ENCODE measurements at places on chromosomes 3 and 15.
A peak's percentile ranks its signal among the peaks of the same experiment; 100 is the strongest.

DNA sequence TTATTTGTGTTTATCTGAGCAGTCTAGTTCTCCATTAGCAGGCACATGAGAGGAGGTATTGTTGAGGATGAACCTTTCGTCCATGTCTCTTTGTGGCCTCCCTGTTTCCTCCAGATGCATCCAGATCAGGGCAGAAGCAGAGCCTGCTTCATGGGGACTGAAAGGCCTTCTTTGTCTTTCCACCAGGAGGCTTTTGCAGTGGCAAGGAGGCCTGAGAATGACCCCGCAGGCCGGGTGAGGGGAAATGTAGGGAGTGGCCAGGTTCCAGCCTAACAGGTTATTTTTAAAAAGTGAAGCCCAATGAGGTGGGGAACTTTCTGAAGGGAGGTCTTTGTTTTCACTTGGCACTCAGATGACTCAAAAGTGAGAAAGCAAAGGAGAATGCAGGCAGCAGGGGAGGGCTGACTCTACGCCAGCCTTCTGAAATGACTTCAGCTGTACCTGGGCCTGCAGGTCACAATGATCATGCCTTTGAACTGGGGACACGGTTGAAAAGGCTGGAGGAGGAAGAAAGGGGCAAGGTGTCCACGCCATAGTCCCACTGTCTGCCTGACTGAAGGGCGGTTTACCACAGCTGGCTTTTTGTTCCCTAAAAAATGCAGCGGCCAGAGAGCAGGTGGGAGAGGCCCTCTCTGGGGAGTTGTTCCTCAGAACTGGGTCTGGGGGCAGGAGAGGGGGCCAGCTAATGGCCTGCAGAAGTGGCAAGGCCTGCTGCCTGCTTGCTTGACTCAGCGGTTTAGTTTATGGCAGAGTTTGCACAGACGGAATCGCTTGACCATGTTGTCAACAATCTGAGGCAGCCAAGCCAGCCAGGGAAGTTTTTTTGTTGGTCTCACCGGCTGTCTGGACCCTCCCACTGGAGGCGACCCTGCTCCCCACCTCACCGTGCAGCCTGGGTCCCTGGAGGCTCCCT, 28.7 kb downstream of the CMTM7 start:
- DNase-seq: no peak

DNA sequence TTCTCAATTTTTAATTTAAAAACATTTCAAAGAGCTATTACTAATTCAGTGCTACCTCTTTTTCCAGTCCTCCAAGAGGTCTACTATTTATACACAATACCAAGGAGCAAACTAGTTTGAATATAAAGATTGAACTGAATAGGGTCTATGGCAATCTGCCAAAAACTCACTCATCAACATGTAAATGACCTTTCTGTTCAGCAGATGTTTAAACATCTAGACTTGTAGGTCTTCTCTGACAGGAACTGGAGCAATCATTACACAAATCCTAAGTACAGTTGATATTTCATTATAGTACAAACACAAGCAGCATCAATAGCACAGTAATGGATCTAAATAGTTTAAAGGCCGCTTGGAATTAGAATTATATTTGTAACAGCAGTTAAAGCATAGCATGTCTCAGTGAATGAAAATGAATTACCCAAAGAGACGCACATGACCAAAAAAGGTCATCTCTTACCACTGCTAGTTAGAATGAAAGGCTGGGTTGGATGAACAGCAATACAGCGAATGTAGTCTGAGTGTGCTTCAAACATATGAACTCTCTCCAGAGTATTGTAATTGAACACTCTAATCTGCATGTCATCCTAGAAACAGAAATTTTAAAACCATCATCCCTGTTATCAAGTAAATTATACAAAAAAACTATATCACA, 10.7 kb downstream of the COPB2 start:
- no peak for DNase-seq

- no peak for DNase-seq
These were observed 67.4 kb upstream of the TLE3 start for GRCh38 chr15:70164910-70165715.

GRCh38 chr3:24220859-24221657, 273.6 kb downstream of the THRB start:
- peak; percentile 90 for DNase-seq

GRCh38 chr15:77738038-77738370, 105.3 kb upstream of the LINGO1 start:
- no peak for DNase-seq

- DNase-seq: peak; percentile 65
These were observed 572.2 kb downstream of the MECOM start for GRCh38 chr3:169091196-169091823.

DNA sequence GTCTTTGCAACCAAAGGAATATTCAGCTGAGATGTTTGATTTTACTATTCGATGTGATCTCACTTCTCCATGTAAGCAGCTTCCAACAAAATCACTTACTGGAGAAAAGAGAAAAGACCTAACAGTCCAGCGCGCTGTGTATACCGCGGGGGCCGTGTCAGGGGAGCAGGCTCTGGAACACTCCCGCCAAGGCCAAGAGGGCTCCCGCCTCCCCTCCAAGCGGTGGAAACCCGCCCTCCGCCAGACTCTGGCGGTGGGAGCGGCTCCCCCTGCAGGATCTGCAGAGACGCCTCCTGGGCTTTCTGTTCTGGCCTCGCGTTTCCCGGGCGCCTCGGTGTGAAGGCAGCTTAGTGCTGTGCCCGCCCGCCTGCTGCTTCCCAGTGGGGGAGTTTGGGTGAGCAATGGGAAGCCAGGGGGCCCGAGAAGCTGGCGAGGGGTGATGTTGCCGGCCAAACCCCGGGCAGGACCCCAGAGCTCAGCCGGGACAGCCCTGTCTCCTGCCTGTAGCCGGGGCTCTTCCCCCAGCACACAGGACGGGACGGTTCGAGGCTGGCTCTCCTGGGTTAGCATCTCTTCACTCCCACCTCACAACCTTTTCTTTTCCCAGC, 36.3 kb downstream of the CHST14 start:
- DNase-seq: peak; percentile 61

DNA sequence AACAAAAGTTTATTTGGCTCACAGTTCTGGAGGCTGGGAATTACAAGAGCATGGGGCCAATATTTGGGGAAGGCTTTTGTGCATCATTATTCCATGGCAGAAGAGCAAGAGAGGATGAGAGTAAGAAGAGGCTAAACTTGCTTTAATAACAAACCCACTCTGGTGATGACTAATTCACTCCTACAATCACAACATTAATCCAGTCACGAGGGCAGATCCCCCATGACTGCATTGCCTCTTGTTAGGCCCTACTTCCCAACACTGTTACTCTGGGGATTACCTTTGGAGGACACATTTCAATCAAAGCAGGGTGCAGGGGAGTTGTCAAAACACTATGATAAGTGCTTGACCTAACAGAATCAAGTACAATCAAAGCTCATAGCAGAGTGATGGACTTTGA, 181.7 kb downstream of the BBX start:
- peak; percentile 3 for DNase-seq

GRCh38 chr15:101174152-101174920, 77.5 kb downstream of the CHSY1 start:
- DNase-seq: no peak

DNA sequence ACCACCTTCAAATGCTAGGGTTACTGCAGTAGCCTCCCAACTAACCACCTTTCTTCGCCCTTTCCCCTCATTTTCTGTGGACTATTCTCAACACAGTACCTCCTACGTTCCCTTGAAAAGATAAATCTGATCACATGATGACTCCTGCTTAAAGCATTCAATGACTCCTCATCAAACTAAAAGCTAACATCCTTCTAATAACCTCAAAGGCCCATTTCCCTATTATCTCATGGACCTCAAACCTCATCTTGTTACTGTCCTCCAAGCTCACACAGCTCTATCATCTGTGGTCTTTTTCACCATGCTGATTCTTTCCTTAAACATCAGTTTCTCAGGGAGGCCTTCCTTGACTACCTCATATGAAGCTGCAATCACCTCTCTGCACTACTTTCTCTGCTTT, 29.6 kb downstream of the GADL1 start:
- DNase-seq: no peak

DNA sequence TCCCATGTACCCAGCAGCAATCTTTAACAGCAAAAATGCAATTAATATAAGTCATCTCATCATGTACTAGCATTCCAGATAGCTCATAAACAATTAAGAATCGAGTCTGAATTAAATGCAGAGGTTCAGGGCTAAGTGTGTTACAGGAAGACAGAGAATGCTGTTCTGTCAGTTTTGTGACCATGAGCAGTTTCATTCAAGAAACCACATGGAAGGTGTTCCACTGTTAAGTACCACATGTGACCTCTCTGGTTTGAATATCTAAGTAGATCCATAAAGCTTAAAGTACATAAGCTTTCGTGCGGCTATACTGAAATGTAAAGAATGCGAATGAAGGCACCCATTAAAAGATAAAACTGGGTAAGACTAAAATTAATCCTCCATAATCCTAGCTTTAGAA, 272.3 kb downstream of the IL5RA start:
- DNase-seq: no peak

DNA sequence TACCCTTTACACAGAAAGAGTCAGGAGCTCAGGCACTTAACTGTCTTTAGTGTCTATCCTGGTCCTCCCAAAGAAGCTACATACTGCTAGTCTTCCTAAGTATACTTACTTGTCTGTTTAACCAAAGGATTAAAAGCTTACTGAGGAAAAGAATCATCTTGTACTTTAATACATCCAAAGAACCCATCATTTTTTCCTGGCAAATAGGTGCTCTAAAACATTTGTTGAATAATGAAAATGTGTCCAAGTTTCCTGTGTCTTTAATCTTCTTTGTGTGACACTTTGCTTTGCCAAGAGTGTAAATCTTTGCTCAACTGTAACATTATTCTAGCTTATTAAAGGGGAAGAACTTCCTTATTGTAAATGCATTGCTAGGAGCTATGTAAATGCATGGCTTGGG, 519.2 kb downstream of the OTOL1 start:
- no peak for DNase-seq

- DNase-seq: no peak
These were observed 114.4 kb upstream of the ABHD17C start for GRCh38 chr15:80580536-80581260.

GRCh38 chr3:94365006-94365405, 302.1 kb downstream of the NSUN3 start:
- DNase-seq: no peak

DNA sequence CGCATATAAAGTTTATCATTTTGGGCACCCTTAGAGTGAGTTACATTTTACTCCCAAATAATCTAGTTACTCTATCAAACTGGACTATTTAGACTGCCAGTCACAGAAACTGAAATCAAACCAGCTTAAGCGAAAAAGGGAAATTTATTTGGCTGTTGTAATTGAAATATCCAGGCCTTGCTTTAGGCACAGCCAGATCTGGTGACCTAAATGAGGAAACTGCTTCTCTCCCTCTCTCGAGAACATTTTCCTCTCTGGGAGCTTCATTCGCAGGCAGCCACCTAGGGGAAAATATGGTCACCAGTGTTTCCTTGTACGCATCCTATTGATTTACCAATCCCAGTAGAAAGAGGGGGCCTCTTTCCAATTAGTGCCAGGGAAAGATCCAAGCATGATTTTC, 175.3 kb upstream of the MITF start:
- no peak for DNase-seq

DNA sequence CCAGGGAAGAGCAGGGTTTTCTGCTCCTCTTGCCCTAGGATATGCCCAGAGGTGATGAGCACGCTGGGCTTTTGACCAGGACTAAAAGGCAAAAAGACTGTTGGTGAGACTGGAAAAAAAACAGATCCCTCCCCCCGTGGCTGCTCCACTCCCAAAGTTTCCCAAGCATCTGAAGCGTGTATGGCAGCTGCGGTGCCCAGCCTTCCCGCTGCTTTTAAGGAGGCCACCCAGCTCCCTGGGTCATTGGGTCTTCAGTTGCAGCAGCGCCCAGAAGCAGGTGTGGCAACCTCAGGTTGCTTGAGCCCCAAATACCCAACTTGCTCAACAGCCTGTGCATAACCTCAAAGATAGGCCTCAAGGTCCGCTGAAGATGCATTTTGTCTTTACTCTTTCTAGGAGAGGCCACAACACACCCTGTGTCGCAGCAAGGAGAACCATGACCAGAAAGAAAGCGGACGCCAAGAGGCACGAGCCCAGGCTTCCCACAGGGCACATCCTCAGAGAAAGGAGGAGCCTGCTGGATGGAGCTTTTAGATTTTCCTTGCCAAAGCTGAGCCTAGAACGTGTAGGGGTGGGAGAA, 2.0 kb downstream of the SRGAP3 start:
- no peak for DNase-seq

DNA sequence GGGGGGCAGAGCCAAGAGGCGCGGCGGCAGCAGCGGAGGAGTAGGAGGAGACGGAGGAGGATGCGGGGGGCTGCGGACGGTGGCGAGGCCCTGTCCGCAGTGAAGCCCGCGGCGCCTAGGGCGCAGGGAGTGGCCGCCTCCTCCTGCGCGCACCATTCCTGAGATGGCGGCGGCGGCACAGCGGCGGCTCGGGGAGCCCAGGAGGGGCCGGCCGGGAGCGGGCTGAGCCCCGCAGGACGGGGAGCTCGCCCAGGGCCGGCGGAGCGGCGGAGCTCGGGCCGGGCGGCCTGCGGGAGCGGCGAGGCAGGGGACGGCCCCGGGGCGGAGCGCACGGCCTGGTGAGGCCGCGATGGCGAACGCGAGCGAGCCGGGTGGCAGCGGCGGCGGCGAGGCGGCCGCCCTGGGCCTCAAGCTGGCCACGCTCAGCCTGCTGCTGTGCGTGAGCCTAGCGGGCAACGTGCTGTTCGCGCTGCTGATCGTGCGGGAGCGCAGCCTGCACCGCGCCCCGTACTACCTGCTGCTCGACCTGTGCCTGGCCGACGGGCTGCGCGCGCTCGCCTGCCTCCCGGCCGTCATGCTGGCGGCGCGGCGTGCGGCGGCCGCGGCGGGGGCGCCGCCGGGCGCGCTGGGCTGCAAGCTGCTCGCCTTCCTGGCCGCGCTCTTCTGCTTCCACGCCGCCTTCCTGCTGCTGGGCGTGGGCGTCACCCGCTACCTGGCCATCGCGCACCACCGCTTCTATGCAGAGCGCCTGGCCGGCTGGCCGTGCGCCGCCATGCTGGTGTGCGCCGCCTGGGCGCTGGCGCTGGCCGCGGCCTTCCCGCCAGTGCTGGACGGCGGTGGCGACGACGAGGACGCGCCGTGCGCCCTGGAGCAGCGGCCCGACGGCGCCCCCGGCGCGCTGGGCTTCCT, at the start of gene GPR27:
TSS of gene GPR27 (plus strand) at position 155 of the 909 bp plus-strand sequence. CDS start at position 350, 195 bp downstream.
- peak; percentile 43 for DNase-seq

GRCh38 chr3:148840451-148840850, 12.8 kb downstream of the CPB1 start:
- no peak for DNase-seq

- no peak for DNase-seq
These were observed 121.1 kb upstream of the NPHP3 start for GRCh38 chr3:132843349-132843748.
